ENCODE measurements at places on chromosomes 7 and 10.

DNA sequence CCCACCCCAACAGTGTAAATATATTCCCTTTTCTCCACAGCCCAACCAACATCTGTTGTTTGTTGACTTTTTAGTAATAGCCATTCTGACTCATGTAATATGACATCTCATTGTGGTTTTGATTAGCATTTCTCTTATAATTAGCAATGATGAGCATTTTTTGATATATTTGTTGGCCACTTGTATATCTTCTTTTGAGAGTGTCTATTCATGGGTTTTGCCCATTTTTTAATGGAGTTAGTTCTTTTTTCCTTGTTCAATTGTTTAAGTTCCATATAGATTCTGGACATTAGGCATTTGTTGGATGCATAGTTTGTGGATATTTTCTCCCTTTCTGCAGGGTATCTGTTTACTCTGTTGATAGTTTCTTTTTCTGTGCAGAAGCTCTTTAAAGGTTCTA lies 340.1 kb downstream of the NXPH1 start:
- DNase-seq, result no peak

DNA sequence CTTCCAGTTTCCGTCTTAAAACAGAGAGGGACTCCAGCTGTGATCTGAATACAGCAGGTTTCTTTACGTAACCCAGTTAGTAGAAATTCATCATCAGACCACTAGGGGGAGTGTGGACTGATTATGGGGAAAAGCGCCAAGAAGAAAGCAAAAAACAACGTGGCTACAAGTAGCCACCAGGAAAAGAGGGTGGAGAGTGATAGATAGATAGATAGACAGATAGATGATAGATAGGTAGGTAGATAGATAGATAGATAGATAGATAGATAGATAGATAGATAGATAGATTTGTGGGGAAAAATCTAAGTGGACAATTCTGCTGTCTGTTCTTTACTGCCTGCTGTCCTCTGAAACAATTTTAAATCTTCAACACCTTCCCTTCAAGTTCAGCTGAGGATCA lies 12.7 kb upstream of the AKR1B10 start:
- peak; percentile 34 for DNase-seq

- DNase-seq, result no peak
These were observed 4.5 kb downstream of the SPAG6 start for GRCh38 chr10:22349755-22350154.

- no peak for DNase-seq
These were observed 435.2 kb upstream of the ETV1 start for GRCh38 chr7:14424675-14425074.

DNA sequence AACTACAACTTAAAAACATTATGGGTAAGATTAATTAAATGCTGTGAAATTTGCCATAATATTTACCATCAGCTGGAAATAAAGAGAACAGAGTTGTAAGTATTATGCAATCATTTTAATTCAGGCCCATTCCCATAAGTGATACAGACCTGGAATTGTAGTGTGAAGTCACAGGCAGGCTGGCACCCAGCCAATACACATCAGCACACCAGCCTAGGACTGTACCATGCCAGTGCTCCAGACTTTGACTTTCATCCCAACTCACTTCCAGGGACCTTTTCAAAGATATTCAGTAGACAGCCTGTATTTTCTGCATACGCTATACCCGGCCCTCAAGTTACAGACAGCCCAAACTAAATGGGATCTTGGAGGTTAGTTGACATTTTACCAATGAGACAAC lies 143.3 kb downstream of the TES start:
- DNase-seq, result no peak

- no peak for DNase-seq
These were observed 1.1 kb downstream of the SNX13 start for GRCh38 chr7:17939211-17939605.

GRCh38 chr10:60073397-60073780 lies 167.0 kb upstream of the CCDC6 start:
- DNase-seq, result no peak

DNA sequence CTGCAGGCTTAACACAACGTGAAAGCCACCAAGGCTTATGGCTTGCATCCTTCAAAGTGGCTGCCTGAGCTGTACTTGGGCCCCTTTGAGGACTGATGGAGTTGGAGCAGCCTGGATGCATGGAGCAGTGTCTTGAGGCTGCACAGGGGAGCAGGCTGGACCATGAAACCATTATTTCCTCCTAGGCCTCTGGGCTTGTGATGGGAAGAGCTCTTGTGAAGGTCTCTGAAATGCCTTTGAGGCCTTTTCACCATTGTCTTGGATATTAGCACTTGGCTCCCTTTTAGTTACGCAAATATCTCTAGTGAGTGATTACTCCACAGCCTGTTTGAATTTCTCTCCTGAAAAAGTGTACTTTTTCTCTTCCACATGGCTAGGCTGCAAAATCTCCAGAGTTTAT lies 201.2 kb upstream of the NPY start:
- DNase-seq, result no peak

DNA sequence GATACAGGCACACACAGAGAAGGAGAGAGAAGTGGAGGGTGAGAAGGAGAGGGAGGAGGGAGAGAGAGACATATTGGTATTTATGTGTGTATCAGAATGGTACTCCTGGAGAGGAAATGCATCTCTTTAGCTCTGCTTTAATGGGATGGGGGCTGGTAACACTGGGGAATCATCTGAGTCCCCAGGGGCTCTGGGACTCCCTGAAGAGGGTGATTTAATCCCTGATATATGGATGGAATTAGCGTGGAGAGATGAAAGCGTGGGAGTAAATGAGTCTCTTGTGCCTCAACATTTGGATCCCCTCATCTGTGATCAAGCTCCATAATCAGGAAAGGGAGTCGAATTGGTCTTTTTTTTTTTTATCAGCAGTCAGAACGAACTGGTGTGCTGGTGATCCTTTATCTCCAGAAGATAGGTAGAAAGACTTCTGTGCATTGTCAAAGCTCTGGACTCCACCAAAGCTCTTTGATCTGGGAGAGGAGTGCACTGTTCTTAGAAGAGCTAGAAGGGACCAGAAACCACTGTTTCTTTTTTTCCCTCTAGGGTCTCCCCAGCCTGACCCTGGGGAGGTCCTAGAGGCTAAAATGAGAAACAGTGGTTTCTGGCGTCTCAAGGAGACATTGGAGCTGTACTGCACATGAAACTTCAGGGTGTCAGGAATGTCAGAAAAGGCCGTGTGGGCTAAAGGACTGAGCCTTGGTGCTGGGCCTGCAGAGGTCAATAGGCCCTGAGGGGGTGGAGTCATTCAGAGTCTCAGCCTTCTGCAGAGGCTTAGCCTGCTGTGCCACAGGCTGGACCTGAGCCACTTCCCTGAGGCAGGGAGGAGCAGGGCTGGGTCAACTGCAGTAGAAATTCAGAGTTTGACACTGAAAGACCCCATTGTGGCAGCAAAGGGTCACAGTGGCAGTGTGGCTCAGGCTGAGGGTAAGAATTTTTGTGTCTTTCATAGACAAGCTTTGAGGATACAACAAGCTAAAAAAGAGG lies 234.4 kb upstream of the SLC26A5 start:
- no peak for DNase-seq

DNA sequence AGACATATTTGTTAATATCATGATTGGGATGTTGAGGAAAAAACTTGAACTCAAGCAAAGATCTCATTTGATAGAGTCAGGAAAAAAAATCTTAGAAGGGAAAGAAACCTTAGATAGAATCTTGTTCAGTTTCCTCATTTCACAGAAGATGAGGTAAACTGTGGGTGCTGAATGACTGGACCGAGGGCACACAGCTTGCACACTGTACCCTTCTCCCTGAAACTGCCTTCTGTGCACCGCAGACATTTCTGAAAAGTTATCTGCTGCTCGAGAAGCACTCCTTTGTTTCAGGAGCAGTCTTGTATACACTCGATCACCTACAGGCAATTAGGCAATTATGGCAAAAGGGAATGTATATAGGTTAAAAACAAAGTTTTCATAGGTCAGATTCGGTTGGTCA lies 167.4 kb downstream of the SKAP2 start:
- DNase-seq, result no peak

Data from LNCaP clone FGC (cell line).